ENCODE measurements at places on chromosomes 5 and 9. TPM values are rescaled to one million over a fixed set of nuclear protein-coding genes. Genes with fewer than 3 reads are reported as not detected.

GRCh38 chr5:106415541-106415940 lies 1255.2 kb downstream of the EFNA5 start:
- H3K27ac ChIP-seq, result no peak overlapping the region
- no peaks in the 10 kb centered on the region for H3K36me3 ChIP-seq
- H3K4me3 ChIP-seq, result no peak overlapping the region
- no peaks in the 10 kb centered on the region for H3K27me3 ChIP-seq
- H3K4me1 ChIP-seq, result no peaks in the 10 kb centered on the region

The GPR107 gene
- polyA plus RNA-seq, result 5.1 TPM

DNA sequence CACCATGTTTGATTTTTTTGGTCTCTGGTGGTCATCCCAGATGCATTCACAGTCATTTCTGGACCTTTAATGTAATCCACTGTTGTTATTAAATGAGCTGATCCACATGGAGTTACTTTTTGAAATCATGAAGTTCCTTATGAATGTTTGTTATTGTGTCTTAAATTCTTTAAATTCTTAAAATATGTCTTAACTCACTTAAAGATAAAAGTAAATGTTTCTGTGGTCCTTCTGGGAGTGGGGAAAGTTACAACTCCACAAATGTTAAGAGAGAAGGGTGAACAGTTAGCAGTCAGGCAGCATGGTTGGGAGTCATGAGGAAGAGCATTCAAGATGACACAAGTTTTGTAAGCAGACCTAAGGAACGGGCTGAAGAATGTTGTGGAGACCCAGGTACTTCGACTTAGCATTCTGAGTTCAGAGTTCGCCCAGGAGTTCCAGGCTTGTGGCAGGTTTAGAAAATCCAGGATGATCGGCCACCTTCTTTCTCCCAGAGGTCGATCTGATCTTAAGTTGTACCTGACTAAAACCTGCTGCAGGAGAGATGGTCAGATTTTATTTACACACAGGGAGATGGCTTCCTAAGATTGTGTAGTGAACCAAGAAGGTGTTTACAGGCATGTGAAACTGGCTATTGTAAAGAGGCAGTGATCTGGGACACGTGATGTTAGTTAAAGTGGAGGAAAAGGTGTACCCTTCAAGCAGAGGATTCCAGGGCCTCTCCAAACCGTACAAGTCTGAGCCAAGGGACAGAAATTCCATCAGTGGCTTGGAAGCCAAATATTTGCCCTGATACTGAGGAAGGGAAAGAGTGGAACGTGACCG lies 17.2 kb downstream of the SLC1A1 start:
- no peak for DNase-seq
- H3K27me3 ChIP-seq, result no peaks in the 10 kb centered on the region
- no peaks in the 10 kb centered on the region for H3K4me1 ChIP-seq
- H3K36me3 ChIP-seq, result no peaks in the 10 kb centered on the region
- no peak overlapping the region for H3K27ac ChIP-seq
- H3K4me3 ChIP-seq, result no peak overlapping the region

The TAF11L5 gene
- polyA plus RNA-seq, result not detected

DNA sequence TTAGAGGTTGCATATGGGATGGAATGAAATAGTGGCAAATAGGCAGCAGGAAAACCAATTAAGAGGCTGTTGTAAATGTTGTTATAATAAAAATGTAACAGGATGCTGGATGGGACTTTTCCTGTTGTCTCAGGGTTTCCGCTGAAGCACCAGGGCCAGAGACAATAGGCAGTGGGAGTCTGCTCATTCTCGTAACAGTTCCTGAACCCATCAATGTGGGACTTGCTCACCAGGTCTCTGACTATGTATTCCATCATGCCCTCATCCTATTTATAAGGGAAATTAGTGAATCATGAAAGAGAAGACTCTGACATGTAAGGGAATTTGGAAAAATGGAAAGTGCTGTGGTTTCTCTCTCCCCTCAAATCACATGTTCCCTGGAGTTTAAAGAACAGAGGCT lies 23.5 kb upstream of the SSBP2 start:
- peaks cover 8% of the 10 kb centered on the region for H3K4me1 ChIP-seq
- no peak for DNase-seq
- no peak overlapping the region for H3K27ac ChIP-seq
- H3K4me3 ChIP-seq, result no peak overlapping the region
- H3K36me3 ChIP-seq, result no peaks in the 10 kb centered on the region

GRCh38 chr9:74304598-74304997 lies 192.5 kb upstream of the RORB start:
- DNase-seq, result no peak
- H3K27me3 ChIP-seq, result no peaks in the 10 kb centered on the region
- H3K36me3 ChIP-seq, result no peaks in the 10 kb centered on the region
- no peak overlapping the region for H3K4me3 ChIP-seq

DNA sequence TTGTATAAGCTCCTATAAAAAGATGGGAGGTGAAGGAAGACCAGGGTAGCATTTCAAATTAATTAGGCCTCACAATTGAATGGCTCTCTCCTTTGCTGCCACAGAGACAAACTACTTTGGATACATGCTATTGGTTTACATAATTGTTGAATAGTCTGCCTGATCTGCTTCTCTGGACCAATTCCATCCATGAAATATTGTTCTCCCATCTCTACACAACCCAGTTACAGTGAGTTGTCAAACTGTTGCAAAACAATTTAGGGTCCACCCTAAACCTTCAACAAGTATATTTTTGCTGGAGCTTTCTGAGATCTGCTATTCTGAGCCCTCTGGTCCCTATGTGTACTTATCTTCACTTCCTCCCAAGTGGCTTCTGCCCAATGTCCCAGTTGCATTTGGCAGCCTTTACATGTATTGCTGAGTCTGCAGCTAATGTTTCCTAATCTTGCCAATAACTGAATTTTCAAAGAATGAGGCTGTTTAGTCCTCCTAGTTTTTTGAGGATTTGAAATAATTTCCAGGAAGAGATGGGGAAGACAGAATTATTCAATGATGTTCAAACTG lies 38.9 kb downstream of the AGTPBP1 start:
- H3K4me3 ChIP-seq, result no peak overlapping the region
- H3K27me3 ChIP-seq, result no peaks in the 10 kb centered on the region
- DNase-seq, result no peak
- no peaks in the 10 kb centered on the region for H3K4me1 ChIP-seq

GRCh38 chr5:124263680-124264491 lies 482.6 kb downstream of the ZNF608 start:
- no peaks in the 10 kb centered on the region for H3K27me3 ChIP-seq
- no peak overlapping the region for H3K4me3 ChIP-seq
- no peak overlapping the region for H3K27ac ChIP-seq

DNA sequence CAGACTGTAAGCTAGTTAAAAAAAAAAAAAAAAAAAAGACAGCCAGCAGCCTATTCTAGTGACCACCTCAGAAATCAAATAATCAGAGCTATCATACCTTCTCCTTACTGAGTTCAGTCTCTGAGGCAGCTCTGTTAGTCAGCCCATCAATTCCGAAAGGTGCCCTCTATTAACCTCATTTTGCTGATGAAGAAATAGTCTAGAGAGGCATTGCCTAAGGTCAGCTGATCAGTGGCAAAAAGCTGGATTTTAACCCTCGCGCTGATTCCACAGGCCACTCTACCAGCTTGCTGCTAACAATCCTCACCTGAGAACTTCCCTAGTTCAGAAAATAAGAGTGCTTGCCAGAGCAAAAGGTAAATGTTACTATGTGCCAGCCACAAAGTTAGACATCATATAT lies 172.0 kb downstream of the DENND1A start:
- H3K27ac ChIP-seq, result no peak overlapping the region
- no peaks in the 10 kb centered on the region for H3K36me3 ChIP-seq
- DNase-seq, result no peak
- no peak overlapping the region for H3K4me3 ChIP-seq
- no peaks in the 10 kb centered on the region for H3K27me3 ChIP-seq

DNA sequence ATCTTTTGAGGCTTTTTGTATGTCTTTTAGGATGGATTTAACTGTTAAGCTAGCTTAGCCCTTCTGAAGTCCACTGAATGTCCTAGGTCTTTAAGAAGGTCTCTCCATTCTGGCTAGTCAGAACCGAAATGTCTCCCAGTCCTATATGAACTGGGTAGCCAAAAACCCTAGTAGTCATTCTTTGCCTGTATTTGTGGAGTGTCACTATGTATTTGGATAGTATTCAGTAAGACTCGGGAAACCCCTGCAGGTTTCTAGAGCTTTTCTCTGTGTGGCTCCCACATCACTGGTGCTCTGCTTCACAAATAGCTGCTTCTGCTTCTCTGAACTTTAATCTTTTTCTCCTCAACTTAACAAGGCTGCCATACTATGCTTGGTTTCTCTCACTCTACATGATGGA lies 68.0 kb downstream of the RIC1 start:
- H3K27me3 ChIP-seq, result no peaks in the 10 kb centered on the region
- no peak overlapping the region for H3K4me3 ChIP-seq
- no peak overlapping the region for H3K27ac ChIP-seq
- DNase-seq, result no peak

- DNase-seq, result no peak
- H3K4me3 ChIP-seq, result no peak overlapping the region
- no peaks in the 10 kb centered on the region for H3K36me3 ChIP-seq
- no peak overlapping the region for H3K27ac ChIP-seq
- no peaks in the 10 kb centered on the region for H3K4me1 ChIP-seq
These were observed 82.7 kb upstream of the TAF11L2 start for GRCh38 chr5:17415321-17415758.

DNA sequence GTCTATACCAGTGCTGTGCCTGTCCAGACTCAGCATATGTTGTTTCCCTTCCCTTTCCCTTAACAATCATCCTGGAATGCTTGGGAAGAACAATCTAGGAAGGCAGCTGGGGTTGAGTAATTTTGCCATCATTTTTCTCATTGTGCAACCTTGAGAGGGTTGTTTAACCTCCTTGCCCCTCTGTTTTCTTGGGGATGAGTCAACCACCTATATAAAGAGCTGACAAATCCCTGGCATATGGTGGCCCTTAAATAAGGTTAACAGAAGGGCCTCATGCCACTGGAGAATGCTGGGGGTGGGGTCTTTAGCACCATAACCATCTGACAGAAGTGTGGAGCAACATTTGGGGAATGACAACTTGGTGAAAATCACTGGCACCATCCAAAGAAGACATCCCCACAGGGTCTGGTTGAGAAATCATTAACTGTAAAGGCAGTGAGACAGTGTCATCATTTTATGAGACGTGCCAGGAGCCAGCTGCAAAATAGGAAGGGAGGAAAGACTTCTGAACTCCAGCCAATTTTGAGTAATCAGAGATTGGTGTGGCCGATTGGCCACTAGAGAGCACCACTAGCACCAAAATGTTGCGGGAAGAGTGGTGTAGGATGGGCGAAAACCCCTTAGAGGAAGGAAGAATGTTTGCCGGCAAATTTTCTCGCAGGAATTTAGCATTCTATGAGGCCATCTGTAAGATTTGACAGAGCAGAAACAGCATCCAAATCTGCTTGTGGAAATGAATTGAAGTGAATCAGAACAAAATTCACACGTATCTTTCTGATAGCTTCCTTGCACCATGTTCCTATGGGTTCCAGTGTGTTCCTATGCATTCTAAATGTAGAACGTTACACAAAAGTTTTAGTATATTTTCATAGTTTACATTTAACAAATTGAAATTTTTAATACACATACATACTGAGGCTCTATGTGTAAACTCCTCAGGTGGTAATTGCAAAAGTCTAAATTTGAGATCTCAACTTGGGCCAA lies 113.8 kb downstream of the MSX2 start:
- DNase-seq, result no peak
- no peaks in the 10 kb centered on the region for H3K36me3 ChIP-seq
- H3K4me3 ChIP-seq, result no peak overlapping the region
- no peaks in the 10 kb centered on the region for H3K27me3 ChIP-seq
- no peaks in the 10 kb centered on the region for H3K4me1 ChIP-seq
- no peak overlapping the region for H3K27ac ChIP-seq

The SLC6A19 gene
- 3.9 TPM for polyA plus RNA-seq

DNA sequence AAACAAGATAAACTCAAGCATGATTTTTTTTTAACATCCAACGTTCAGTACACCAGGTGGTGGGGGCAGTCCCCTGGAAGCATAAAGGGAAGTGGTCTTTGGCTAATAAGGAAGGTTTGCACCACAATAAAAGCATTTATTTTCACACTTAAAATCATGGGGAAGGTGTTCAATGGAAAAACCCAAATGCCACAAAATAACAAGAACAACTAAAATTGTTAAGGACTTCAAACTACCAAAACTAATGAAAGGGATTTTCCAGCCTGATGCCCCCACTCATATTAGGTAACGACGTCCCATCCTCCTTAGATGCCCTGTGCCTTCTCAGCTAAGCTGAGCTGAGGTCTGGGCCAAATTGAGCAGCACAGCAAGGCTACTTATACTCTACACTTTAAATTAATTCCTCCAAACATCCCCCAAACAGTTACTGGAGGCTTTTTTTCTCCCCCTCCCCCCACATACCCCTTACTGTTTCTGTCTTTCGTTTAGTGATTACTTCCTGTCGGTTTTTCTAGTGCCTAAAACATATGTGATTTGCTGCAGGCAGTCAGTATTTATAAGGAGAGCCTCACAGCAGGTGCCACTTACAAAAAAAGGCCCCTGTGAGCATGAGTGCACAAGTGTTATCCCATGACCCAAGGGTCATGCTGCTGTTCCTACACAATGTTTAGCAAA lies 259.7 kb upstream of the ZNF608 start:
- no peaks in the 10 kb centered on the region for H3K27me3 ChIP-seq
- no peak overlapping the region for H3K4me3 ChIP-seq
- H3K4me1 ChIP-seq, result peaks cover 4% of the 10 kb centered on the region
- no peak overlapping the region for H3K27ac ChIP-seq
- DNase-seq, result no peak
- no peaks in the 10 kb centered on the region for H3K36me3 ChIP-seq

The GGTA1 gene
- 2.7 TPM for polyA plus RNA-seq

- no peak overlapping the region for H3K27ac ChIP-seq
These were observed 252.9 kb downstream of the MAT2B start for GRCh38 chr5:163758283-163758711.

- DNase-seq, result no peak
- H3K4me1 ChIP-seq, result no peaks in the 10 kb centered on the region
- no peaks in the 10 kb centered on the region for H3K36me3 ChIP-seq
- no peaks in the 10 kb centered on the region for H3K27me3 ChIP-seq
These were observed 161.2 kb upstream of the FSTL4 start for GRCh38 chr5:133773247-133774202.

GRCh38 chr9:134889386-134890154 lies 9.0 kb downstream of the FCN2 start:
- H3K27ac ChIP-seq, result no peak overlapping the region
- H3K36me3 ChIP-seq, result no peaks in the 10 kb centered on the region
- no peak overlapping the region for H3K4me3 ChIP-seq
- no peaks in the 10 kb centered on the region for H3K27me3 ChIP-seq

DNA sequence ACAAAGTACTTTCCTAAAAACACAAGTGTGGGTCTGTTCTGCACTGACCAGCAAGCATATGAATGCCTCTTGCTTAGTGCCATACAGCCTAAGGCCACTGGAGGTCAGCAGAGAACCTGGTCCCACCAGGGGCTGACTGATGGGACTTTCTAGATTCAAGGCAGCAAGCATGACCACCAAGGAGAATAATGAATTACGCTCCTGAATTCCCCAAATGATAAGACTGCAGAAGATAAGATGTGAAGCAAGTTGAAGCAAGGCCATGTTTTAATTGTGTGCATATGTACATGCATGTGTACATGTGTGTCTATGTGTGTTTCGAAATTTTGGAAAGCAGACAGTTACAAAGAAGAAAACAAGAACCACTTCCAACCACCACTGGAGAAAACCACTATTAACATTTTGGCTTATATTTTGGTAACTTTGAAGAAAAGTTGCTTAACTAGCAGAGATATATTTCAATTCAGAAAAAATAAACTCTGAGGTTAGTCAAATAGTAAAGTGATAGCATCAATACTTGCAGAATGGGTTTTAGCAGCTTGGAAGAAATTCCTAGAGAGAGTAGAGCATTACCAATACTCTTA lies 70.5 kb downstream of the ERP44 start:
- H3K4me3 ChIP-seq, result no peak overlapping the region
- H3K36me3 ChIP-seq, result peaks cover 3% of the 10 kb centered on the region
- peak; percentile 79 for DNase-seq
- H3K27ac ChIP-seq, result no peak overlapping the region

The NKD2 gene
- 13.1 TPM for polyA plus RNA-seq
